Activated CD4-positive, alpha-beta T cell treated with anti-CD3 and anti-CD28 coated beads, Interleukin-10, Interleukin-2, amounts not matched to agents 100 ng/mL and 50 ng/mL, durations not matched to agents 16 hours and 8 hours (primary cell): ENCODE measurements at places on chromosomes 6 and 20.

- no peak for DNase-seq
Observed at GRCh38 chr20:58001381-58001780, 227.1 kb downstream of the ANKRD60 start.

- no peak for DNase-seq
Observed at GRCh38 chr20:56345911-56346310, 12.9 kb upstream of the FAM210B start.

GRCh38 chr20:47281376-47281775, 75.1 kb downstream of the ZMYND8 start:
- DNase-seq: no peak

DNA sequence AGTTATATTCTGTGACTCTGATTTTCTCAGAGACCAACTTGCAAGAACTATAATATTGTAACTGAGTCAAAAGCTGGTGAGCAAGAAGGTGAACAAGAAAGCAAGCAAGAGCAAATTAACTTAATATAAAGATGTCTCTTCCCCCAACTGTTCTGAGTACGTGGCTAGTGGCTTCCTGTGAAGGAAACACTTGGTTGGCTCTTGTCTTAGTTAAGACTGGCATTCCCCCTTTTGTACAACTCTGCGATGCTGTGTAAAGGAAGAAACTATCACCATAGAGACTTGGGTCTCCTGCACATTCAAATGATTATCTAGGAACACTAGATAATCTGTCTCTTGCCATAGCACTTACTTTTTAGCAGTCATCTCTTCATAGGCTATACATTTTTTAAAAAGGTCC, 47.3 kb upstream of the TNFAIP3 start:
- peak; percentile 72 for DNase-seq

GRCh38 chr6:26331218-26332073, 33.6 kb upstream of the BTN3A2 start:
- DNase-seq: peak; percentile 88

GRCh38 chr6:127792616-127793015, 108.2 kb downstream of the THEMIS start:
- DNase-seq: no peak

GRCh38 chr6:21738180-21739094, 144.9 kb downstream of the SOX4 start:
- no peak for DNase-seq

DNA sequence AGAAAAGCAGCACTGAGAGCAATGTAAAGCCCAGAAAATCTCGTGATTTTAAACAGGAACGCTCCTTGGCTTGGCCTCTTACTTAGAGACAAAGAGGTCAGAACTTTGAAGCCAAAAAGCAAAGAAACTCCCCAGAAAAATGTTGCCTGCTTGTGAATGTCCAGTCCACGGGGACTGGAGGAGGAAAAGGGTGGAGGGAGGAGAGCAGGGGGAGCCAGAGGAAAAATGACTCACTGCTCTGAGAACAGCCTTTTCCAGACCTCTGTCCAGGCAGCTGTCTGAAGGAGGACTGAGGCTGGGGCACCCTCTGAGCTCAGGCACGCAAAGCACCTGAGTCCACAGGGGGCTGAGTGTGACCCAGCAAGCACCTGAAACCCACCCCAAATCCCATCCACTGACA, 64.7 kb downstream of the TRAM2 start:
- DNase-seq: no peak

DNA sequence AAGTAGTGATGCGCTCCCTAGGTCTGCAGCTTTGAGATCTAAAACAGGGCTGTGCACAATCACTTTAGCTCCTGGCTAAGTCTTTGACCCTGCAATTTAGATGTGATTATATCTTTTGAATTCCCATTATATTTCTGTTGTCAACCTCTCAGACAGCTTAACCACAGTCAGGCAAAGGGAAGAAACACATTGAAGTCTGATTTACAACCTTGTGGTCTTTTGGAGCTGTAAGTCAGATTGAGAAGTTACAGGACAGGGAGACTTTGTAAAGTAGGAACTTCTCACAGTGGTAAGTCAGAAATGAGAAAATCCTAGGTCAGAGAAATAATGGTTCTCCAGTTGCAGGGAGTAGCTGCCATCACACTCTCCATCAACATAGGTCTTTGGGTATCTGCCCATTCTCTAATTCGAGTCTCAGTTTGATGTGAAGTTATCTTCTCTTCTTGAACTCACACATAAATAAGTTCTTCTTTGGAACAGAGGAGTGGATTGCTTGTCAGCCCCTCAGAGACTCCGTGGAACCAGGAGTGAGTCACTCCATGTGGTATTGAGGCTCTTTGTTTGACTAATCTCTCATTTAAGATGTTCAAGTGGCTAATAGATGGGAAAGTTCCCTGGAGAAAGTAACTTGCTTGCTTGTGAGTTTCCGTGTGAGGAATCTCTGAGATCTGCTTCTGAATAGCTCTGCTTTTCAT, 35.0 kb upstream of the SGK1 start:
- DNase-seq: peak; percentile 65

DNA sequence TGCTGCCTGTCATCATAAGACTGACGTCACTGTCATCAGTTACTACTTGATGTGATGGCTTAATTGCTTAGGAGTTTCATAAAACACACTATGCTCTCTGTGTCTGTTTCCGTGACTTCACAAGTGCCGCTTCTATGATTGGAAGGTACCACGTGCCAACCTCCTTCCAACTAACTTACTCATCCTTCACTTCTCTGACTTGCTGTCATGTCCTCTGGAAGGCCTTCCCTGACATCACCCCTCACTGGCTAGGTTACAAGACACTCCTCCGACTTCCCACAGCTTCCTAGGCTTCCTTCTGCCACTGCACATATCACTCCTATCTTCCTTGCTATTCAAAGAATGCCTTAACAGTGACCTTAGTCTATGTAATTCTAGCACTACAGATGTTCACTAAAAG, 20.4 kb downstream of the SERINC3 start:
- DNase-seq: no peak

- no peak for DNase-seq
Observed at GRCh38 chr6:119720160-119720559, 370.6 kb upstream of the MAN1A1 start.
